ENCODE measurements at places on chromosomes 7 and 10.

GRCh38 chr10:102421757-102422512 lies 1.3 kb downstream of the FBXL15 start:
- no peak for DNase-seq

DNA sequence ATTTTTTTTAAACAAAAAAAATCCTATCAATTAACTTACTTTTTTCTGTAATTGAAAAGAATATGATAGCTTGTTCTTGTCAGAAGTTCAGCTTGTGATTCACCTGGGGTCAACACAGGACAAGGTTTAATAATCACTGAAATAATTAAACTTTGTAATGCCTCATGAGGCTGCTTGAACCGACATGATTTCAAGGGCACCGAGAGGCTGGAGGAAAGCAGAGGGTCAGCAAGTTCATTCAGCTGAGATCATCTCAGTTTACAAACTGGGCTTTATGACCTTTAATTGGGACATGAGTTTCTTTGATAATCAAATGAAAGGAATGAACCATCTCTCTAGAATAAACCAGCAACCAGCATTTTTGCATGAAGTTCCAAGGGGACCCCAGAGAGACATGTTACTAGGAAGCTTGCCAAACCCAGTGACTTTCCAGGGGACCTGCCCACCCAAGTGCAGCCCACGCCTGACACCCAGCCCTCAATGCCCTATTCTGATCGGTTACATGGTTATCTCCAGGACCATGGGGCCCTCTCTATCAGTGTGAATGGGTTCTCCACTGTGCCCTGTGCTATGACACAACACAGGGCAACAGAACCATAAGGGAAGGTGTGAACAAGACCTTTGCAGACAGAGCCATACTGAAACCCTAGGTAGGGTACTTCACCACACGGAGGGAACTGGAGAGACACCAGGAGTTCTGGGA lies 7.8 kb upstream of the CYP3A4 start:
- DNase-seq, result no peak

DNA sequence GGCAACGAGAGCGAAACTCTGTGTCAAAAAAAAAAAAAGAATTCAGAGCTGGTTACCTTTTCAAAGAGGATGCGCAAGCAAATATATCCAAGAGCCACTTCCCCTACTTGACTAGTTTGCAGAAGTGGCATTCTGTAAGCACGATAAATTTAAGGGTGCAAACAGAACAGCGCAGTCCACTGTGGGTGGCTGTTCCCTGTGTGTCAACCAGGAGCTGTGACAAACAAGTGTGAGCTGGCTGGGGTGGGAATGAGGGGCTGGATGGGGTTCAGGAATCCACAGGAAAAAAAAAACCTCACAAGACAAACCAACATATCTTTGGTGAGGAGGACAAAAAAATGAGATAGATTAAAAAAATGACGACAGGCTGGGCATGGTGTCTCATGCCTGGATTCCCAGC lies 15.9 kb downstream of the GUSB start:
- DNase-seq, result no peak

- DNase-seq, result no peak
Observed at GRCh38 chr7:129110258-129110981, 34.1 kb upstream of the TSPAN33 start.

DNA sequence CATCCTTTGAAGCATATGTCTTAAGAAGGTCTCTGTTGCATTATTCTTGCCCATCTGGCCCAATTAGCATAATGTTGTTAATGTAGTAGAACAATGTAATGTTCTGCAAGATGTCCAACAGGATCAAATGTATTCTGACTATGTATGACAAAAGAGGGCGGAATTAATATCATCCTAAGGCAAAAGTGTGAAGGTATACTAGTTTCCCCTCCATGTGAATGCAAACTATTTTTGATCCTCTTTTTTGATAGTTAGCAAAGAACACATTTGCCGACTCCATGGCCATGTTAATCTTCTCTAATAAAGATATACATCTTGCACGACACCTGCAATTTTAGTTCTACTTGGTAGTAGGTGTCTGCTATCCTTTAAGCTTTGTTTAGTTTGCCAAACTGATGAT lies 157.6 kb downstream of the ATRNL1 start:
- DNase-seq, result no peak

- DNase-seq, result no peak
Observed at GRCh38 chr7:19834566-19834965, 61.1 kb upstream of the TMEM196 start.

GRCh38 chr10:114801411-114801813 lies 20.2 kb upstream of the FHIP2A start:
- no peak for DNase-seq

DNA sequence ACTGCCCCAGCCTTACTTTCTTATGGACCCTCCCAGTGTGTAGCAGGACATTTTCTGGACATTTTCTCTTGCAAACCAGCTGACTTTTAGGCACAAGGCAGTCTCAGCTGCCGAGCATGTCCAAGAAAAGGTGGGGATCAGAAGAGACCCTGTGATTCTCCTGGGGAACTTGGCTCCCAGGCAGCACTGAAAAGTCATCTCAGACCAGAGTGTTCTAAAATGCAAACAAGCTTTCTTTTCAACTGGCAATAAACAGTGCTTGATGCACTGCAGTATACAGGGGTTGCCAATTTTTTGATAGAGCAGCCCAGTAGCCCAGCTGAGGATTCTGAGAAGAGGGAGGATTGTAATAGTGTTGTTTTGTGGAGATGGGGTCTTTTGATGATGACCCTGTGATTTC lies 168.0 kb upstream of the PHYHIPL start:
- DNase-seq, result no peak

- DNase-seq, result no peak
Observed at GRCh38 chr7:155857141-155857540, 44.9 kb upstream of the SHH start.

DNA sequence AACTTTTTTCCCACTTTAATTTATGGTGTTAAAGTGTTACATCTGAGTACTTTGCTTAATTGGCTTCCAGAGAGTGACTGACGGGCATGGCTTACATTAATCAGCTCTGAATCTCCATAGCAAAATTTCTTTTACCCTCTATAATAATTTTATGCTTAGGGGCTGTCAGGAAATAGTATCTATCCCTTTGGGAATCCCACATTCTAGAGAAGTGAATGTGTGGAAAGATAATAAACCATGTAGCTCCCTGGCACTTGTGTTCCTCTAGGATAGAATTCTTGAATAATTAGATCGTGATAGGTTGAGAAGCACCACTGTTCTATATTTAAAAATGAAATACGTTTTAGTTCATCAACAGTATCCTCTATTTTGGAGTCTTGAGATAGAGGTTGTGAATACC lies 89.6 kb downstream of the DNAJB9 start:
- DNase-seq, result no peak

DNA sequence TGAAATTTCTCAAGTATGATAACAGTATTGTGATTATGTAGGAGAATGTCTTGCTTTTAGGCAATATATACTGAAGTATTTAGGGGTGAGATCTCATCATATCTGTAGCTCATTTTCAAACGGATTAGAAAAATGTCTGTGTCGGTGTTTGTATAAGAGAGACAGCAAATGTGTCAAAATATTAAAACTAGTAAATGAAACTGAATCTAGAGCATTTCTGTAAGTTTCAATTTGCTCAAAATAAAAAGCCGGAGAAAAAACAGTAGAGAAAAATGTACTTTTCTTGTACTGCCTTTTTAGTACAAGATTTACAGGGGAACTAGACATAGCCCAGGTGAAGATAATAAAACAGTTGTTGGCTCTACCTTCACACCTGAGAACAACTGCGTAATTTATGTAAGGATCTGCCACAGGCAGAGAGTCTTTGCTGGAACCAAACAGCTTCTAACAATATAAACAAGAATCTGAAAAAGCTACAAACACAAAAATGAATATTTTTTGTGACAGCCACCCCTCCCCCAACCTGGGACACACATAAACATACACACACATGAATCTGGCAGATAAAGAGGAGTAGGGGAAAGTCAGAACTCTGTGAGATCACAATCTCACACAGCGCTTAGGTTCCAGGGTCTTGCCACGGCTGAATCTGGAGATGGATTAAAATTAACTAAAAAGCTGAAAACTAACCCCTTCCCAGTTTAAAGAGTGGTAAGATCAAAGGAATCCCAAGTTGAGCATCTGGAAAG lies 153.3 kb downstream of the AVL9 start:
- DNase-seq, result no peak

DNA sequence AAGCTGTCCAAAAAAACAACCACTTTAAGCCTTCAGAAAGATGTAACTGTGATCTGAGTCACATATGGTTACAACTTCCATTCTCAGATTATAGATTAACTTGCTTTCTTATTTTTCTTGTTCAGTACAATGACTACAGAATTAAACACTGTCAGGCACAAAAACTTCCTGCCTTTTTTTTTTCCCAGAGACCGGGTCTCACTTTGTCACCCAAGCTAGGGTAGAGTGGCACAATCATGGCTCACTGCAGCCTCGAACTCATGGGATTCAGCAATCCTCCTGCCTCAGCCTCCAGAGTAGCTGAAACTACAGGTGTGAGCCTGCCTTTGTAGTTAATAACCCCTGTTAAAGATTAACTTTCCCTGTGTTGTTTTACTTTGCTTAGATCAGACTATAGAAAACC lies 163.2 kb downstream of the AVL9 start:
- DNase-seq, result no peak

DNA sequence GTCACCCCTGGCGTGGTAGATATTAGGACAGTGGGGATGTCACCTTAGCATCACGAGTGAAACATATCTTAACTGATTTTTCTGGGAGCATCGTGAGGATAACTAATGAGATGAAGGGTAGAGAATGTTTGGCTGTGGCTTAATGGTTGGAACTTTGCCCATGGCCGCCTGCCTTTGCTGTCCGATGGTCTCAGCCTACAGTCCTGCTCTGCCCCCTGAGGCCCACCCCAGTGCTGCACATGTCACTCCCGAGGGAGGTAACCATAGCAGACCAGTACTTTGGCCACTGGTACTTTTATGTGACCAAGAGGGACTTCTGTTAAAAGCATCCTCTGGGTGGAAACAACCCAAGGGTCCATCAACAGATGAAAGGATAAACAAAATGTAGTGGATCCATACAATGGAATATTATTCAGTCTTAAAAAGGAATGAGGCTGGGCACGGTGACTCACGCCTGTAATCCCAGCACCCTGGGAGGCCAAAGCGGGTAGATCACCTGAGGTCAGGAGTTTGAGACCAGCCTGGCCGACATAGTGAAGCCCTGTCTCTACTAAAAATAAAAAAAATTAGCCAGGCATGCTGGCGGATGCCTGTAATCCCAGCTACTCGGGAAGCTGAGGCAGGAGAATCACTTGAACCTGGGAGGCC lies 58.4 kb downstream of the TACR2 start:
- no peak for DNase-seq

- DNase-seq, result no peak
Observed at GRCh38 chr10:113236998-113237397, 287.0 kb downstream of the TCF7L2 start.

- DNase-seq, result peak; percentile 68
Observed at GRCh38 chr7:39609113-39609934, 14.0 kb upstream of the RALA start.
